ENCODE measurements at places on chromosomes 1 and 21. TPM values are rescaled to one million over a fixed set of nuclear protein-coding genes. Genes with fewer than 3 reads are reported as not detected.

GUCA2B gene
- polyA plus RNA-seq = not detected

NTNG1 gene
- polyA plus RNA-seq = 3.3 TPM

- no peak for DNase-seq
Measured at GRCh38 chr1:24963943-24964693, 34.0 kb upstream of the RUNX3 start.

DNA sequence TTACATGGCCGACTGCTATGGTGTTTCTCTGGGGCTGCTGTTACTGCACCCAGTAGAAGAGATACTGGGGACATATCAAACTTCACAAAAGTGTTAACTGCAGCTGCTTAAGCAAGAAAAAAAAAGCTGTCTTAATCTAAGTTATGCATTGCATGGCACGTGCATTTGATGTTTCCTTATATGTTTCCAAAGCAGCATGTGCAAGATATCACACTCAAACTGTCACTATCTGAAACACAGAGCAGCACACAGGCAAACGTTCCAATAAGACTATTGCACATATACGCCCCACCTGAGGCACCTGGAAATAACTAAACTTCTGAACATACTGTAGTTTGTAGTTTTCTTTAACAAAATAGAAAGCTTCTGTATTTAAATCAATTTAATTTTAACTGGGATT lies 671.4 kb upstream of the ADGRL2 start:
- DNase-seq = no peak

DNA sequence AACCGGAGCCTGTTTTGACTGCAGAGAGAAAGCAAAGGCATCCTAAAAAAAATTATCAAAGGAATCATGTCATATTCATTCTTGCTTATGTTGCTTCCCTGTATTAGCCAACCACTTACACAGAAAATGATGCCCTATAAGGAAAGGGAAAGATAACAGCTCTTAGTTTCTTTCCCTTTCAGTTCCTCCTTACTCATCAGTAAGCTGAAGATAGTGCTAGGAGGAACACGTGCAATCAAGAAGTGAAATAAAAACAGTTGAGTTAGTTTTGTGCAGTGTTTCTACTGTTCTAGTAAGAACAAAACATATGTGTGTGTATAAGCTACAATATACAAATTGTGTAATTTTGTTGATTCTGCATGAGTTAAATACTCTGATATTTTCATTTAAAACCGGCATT lies 45.3 kb upstream of the MTF2 start:
- DNase-seq = no peak

All from BJ (cell line).